Dorsolateral prefrontal cortex (tissue), 122 donors: ENCODE measurements at places on chromosomes 16 and 17.

DNA sequence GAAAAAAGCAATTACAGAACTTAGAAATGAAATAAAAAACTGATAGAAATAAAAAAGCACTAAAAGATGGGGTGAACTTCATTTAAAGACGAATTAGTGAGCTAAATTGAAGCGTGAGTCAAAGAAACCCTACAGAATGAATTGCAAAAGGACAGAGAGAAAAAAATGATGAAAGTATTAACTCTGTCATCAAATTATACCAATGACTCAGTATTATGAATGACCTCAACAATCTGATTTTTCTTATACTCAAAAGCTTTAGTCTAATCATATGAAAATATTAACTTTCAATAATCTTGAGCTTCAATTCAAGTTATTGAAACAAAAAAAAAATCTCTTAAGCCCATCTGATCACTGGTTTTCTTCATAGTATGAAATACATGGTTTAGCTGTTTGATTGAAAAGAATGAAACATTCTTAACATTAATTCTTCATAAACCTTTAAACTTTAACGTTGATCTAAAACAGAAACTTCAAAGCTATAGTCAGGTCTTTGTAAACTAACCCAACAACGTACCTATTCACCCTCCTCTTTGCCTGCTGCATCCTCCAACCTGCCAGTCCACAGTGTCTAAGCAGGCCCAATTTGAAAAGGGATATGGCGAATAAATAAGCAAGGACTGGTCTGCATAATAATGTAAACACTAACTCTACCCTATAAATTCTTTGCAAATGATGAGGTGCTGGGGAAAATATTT, 6.6 kb downstream of the ABCA5 start:
- no peak for DNase-seq

GRCh38 chr17:43665084-43665936, 3.6 kb upstream of the MEOX1 start:
- DNase-seq: no peak

GRCh38 chr16:58118801-58119508, 10.2 kb downstream of the CFAP20 start:
- DNase-seq: no peak

DNA sequence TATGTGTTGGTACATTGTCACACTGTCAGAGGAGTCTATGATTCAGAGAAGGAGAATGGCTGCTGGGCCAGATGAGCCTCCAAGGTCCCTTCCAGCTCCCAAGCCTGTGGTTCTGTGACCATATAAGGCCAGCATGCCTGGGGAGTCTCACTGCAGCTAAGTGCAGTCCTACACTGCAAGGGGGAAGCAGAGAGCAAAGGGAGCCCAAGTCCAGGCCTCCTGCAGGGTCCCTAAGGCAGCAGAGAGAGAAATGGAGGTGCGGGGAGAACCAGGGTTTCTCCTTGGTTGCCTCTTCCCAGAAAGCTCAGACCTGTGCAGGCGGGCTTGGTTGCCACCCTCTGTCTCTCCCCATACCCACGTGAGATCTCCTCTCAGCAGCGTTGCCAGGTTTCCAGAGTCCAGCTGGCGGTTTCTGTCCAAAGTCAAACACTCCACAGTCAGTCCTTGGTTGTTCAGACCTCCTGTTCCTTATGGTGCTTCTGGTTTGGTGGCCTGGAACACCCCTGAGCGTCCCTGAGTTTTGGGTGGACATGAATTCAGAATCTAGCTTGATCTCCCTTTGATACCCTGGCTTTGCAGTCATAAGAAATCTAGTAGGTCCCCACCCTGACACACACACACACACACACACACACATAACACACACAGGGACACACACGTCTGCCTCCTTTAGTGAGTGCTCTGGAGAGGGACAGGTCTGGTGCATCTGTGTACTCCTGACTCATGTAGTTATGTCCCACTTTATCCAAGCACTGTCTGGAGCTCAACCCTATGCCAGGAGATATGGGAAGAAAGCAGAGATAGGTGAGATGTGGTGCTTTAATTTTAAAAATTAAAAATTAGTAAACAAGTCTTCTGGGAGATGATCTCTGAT, 78.8 kb downstream of the GNAO1 start:
- DNase-seq: peak; percentile 70

GRCh38 chr17:29562615-29563014, 4.2 kb downstream of the ABHD15 start:
- DNase-seq: peak; percentile 32

GRCh38 chr17:68204736-68205135, 43.1 kb upstream of the AMZ2 start:
- DNase-seq: no peak

DNA sequence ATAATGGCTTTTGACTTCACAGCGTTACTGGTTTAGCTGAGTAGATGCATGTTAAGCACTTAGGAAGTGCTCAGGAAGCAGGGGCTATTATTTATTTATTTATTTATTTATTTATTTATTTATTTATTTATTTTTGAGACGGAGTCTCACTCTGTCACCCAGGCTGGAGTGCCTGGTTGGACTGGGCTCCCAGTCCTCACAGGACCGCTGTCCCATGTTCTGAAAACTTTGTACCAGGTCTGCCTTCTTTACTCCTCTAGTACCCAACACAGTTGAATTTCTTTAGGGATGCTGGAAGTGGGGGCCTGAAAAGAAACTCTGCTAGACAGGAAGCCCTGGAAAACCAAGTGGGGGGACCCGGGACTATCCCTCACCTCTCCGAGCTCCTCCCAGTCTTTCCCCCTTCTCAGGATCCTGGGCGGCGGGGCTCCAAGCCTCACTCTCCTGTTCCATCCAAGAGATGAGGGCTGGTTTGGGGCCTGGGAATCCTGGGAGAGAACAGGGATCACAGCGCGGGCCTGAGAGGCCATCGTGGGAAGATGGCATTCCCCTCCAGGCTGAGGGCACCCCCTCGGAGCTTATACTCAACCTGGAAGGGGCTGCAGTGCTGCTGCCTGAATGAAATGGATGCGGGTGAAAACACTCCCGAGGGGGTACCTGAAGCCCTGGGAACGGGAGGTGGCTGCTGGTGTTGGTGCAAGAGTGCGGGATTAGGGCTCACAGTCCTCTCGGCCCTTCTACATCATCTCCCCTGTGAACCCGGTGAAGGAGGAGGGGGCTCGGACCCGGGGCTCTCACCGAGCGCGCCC, 674 bp downstream of the ZNF688 start:
- DNase-seq: no peak

GRCh38 chr17:691423-691822, 23.2 kb downstream of the VPS53 start:
- no peak for DNase-seq

DNA sequence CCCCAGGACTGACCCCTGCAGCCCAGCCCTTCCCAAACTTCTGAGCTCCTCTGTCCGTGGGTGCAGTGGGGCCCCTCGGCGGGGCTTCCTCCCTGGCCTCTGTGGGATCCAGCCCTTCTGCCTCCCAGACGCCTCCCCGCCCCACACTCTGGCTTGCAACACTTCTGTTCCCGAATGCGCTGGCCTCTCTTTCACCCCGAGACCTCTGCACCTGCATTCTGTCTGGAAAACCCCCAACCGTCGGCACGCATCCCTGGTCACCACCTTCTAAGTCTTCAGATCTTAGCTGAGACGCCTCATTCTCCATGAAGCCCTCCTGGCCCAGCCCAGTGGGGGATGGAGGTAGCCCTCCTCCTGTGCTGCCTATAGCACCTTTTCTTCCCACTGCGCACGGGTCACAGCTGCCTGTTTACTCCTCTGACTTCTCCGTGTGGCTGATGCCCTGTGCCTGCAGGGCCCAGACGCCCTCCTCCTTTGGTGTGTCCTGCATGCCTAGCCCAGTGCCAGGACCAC, 26.4 kb downstream of the TMEM235 start:
- DNase-seq: no peak

- DNase-seq: no peak
These were observed 393.5 kb upstream of the SOX9 start for GRCh38 chr17:71727292-71727691.

DNA sequence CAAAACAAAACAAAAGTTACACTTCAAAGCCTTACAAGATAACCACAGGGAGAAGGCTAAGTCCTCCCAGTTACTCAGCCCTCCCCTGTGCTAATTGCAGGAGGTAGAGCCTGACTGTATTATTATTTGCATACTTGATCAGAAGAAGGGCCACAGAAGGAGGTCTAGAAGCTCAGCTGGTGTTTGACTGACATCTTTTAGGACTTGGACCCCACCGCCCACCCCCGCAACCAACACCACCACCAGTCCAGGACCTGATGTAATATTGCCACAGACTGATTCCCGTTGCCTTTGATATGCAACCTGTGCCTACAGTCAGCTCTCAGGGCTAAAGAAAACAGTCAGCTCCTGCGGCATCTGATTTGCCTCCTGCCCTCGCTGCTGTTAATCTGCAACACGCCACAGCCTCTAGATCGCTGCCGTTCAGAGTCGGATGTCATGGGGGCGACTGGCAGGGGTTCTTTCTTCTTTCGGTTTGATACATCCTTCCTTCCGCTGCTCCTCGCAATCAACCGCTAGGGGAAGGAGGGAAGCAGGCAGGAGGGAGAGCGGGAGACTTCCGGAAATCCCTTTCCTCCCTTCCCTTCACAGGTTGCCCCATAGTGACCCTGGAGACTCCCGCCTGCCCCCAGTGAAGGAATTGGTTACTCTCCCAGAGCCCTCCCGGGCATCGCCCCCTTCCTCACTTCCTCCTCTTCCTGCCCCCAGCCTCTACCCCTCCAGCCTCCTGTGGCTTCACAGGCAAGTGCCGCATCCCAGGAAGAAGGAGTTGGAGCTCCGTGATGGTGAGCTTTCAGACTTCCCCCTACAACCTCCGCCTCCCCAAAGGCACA, 90.5 kb upstream of the SOX9 start:
- no peak for DNase-seq

DNA sequence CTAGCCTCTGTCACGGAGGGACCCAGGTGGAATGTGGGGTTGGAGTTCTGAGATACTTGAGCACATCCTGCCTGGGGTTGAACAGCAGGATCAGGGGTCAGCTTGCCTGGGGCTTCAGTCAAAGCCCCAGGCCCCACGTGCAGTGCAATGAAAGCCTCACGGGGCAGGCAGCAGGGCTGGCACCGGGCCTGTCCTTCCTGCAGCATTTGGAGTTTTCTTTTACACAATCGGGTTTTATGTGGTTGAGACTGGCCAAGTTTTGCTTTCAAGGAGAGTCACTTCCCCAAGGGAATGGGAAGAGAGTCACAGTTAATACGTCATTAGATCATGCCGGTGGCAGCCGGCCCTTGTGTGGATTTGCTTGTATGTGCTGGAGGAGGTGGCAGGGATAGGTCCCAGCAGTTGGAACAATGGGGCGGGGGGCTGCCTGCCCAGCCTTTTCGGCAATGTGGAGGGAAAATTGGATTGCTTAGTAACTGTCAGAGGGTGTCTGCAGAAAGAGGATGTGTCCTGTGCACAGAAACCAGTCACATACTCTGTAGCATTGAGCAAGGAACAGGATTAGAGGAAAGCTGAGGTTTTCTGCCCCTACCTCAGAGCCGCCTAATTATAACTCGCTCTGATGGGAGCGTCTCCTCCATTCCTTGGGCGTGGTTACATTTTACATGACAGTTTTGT, 4.5 kb downstream of the RMI2 start:
- no peak for DNase-seq

DNA sequence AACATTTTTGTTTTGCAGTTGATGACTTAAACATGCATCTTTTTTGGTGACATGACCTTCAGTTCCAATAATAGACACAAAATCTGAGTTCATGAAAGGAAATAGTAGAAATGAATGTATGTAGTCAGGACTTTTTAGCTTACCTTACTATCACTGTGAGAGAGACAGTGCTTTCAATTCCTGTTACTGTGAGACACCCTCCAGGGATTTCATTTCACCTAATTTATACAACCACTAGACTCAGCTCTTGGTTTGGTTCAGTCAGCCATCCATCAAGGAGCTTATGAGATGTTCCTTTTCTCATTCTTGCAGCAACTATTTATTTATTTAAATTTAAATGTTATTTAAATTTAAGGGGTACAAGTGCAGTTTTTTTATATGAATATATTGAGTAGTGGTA, 77.9 kb downstream of the MAP2K4 start:
- DNase-seq: no peak

DNA sequence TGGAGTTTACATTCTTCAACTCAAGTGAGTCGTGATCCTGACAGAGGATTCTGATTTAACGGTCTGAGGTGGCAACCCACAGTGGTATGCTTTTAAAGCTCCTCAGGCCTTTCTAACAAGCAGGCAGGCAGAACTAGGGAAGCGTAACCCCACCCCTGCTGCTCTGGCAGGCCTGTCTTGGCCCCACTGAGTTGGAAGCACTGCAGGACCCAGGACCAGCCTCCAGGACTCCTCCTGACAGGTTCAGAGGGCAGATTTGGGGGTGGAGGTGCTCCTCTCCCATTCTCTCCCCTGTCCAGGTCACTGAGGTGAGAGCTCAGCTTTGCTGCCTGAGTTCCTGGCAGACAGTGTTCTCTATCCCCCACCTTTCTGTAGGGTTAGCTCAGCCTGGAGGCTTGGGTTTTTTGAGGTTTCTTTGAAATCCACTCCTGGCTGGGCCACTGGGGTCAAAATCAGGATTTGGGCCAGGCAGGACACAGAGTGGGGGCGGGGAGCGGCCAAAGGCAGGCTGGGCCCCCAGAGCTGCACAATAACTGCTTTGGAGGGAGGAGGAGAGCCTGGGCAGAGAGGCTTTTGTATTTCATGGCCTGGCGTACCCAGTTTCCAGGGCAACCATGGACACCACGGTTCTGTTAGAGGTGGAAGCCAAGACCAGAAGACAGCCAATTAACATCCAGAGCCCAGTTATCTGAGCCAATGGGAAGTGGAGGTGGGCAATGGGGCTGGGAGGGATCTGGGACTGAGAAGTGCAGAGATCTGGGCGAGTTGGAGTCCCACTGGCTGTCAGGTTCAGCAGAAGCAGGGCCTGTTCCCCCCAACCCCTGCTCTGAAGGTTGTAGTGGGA, 9.5 kb downstream of the MRPL27 start:
- no peak for DNase-seq

GRCh38 chr16:55773859-55774549, 58.9 kb downstream of the CES1 start:
- DNase-seq: no peak

- no peak for DNase-seq
These were observed 87.6 kb upstream of the TOX3 start for GRCh38 chr16:52634528-52634927.

- no peak for DNase-seq
These were observed 6.1 kb upstream of the ITGAM start for GRCh38 chr16:31253642-31254045.

DNA sequence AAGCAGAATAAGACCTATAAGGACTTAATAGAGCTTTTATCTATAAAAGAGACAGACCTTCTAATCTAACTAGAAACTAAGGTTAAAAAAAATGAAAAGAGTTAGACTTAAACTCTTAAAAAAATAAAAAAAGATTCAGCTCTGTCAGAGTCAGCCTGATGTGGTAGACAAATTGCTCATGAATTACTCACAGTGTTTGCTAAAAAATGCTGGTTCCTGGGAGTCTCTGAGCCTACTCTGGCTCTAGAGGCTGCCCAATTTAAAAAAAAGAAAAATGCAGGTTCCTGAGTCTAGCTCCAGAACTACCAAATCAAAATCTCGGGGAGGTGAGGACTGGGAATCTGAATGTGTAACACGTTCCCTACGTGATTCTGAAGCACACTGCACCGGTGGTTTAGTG, 18.1 kb downstream of the SOST start:
- DNase-seq: no peak

- DNase-seq: no peak
These were observed 4.8 kb downstream of the MSI2 start for GRCh38 chr17:57261084-57261461.
